ENCODE measurements at places on chromosomes 6 and 20.

GRCh38 chr6:105902401-105903031, 183.6 kb upstream of the PRDM1 start:
- no peak for DNase-seq

DNA sequence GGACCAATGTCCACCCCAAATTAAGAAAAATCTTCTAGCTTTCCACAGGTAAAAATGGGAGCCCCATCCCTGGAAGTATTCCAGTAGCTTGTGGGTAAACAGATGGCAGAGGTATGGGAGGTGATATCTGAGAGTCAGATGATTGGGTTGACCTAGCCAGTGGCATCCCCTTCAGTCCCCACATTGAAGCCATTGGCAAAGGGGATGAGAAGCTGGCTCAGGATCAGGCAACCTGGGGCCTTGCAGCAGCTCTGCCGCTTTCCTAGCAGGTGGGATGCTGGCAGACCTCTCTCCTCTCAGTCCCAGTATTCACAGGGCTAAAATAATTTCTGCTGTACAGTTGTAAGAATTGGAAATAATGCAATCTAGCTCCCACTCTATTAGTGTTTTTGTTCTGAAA, 108.9 kb upstream of the KCNG1 start:
- DNase-seq = no peak

GRCh38 chr6:147625946-147626345, 117.5 kb downstream of the SAMD5 start:
- no peak for DNase-seq

DNA sequence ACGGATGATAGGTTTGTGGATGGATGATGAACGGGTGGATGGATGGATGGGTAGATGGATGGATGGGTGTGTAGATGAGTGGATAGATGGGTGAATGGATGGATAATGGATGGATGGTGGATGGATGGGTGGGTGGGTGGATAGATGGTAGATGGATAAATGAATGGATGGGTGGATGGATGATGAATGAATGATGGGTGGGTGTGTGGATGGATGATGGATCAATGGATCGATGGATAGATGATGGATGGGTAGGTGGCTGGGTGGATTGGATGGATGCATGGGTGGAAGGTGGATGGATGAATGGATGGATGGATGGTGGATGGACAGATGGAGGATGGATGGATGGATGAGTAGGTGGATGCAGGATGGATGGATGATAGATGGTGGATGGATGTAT, 394.1 kb downstream of the TAF4 start:
- no peak for DNase-seq

DNA sequence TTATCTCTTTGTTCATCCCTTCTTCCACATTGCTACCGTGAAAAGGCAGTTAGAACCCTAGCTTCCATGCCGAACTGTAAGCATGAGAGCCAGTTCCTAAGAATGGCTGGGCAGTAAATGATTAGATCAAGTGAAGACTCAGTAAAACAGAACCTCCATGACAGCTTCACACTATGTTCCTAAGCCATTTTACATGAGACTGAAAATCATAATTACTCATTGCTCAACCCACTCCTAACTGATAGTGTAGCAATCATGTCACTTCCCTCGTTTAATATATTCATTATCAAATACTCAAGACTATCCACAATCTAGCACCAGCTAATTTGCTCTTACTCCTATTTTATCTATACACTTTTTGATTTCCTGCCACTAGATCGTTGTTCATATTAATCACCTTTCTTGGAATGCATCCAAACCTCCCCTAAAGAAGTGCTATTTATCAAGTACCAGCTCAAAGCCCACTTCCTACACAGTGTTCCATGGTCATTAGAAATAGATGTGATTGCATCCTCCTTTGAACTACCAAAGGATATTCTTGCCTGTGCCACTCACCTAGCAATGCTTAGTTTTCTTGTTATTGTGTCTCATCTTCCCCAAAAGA, 6.0 kb downstream of the TMEM30A start:
- no peak for DNase-seq

DNA sequence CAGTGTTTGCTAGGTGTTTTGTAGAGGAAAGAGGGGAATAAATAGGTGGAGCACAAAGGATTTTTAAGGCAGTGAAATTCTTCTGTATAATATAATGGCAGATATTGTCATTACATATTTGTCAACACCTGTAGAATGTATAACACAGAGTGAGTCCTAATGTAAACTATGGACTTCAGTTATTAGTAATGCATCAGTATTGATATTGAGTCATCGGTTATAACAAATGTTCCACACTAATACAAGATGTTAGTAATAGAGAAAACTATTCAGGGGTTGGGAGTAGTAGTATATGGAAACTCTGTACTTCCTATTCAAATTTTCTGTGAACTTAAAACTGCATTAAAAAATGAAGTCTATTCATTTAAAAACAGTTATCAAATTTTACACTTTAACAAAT, 299.2 kb downstream of the UBE3D start:
- DNase-seq = no peak

DNA sequence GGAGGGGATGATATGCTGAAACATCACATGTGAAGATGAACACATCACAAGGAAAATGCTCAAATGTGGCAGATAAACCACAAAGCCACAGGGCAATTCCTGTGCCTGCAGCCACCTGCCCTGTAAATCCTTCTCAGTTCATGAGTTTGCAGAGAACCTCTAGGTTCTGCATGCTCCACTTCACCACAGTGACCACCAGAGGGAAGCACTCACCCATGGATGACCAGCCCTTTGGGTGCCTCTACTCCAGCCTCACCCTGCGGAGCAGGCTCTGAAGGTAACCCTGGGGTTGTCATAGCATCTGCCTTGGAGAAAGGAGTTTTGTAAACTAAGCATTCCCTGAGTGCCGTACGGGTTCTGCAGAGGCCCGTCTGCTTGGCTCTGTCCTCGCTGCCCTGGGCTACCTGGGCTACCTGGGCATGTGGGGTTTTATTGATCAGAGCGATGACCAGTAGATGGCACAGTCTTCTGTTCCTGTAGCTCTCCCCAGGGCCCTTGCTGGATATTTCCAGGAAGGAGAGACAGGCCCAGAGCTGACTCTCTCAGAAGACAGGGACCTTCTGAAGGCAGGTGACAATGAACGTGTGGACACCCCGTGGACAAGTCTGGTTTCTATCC, 31.7 kb upstream of the CST1 start:
- DNase-seq = no peak

- no peak for DNase-seq
Measured at GRCh38 chr20:2005831-2006426, 12.1 kb upstream of the PDYN start.

DNA sequence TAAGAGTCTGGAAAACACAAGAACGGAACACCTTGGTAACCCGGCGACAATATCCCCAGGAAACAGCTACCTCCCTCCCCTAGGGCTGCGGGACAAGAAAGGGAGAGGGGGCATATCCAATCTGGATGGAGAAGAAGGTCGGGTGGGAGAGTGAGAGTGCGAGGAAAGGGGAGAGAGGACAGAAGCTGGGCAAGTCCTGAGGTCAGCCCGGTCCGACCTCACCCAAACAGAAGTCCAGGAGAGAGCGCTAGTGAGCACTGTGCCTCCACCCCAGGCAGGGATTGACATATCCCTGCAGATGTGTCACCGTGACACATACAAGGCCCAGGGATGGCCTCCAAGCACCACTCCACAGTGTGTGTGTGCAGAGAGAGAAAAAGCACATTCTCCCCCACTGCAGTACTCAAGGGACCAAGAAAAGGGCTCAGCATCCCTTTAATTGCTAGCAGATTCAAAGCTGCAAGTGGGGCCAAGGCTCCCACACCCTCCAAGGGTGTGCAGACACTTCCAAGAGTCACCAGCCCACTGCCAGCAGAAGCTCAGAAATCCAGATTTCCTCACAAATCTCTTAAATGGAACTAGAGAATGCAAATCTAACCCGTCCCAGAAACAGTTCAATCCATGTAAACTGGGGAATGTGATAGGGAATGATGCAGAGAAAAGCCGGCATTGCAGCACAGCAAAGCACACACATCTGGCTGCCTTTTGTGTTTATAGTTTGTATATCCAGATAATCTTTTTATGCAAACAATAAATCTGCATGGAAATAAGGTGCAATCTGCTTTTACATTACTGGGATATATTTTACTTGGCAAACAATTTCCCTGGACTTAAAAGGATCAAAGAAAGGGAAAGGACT, 3.1 kb downstream of the PXDC1 start:
- no peak for DNase-seq

GRCh38 chr6:131955192-131955591, 4.0 kb upstream of the CCN2 start:
- no peak for DNase-seq

DNA sequence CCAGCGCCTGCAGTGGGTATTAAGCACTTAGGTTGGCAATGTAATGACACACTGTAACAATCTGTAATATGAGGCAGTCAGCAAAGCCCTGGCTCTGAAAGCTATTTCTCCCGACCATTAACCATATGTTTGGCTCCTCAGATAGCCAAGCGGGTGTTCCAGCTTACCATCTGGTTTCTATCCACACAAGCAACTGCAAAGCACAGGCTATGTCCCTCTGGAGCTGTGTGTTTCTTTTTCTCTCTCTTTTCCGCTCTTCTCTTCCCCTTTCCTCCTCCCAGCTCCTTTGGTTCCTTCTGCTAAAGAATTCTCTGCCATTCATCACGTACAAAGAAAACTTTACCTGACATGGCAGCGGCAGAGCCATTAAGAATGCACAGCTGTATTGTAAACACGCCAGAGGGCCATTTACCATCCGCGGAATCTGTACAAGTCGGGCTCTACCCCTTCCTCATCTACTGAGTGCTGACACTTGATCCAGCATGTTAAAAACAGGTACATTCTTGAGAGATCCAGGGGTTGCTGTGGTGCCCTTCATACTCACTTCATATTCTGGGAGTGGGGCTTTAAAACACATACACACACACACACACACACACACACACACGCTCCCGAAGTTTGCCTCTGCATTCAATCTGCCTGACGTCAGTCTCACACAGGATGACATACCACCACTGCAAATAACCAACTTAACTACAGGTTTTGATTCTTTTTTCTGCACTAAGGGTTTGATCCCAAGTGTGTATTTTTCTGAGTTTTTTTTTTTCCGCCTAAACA, 77.2 kb downstream of the BACH2 start:
- DNase-seq = no peak

DNA sequence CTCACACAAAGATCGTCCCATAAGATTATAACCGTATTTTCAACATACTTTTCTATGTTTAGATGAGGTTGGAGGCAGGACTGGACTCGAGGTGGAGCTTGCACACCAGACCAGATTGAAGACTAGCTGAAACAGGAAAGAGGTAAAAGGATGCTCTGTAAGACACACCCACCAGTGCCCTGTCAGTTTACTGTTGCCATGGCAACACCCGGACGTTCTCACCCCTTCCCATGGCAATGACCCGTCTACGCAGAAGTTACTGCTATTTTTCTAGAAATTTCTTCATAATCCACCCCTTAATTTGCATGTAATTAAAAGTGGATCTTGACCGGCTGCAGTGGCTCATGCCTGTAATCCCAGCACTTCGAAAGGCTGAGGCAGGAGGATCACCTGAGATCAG, 13.6 kb upstream of the SRSF6 start:
- no peak for DNase-seq

DNA sequence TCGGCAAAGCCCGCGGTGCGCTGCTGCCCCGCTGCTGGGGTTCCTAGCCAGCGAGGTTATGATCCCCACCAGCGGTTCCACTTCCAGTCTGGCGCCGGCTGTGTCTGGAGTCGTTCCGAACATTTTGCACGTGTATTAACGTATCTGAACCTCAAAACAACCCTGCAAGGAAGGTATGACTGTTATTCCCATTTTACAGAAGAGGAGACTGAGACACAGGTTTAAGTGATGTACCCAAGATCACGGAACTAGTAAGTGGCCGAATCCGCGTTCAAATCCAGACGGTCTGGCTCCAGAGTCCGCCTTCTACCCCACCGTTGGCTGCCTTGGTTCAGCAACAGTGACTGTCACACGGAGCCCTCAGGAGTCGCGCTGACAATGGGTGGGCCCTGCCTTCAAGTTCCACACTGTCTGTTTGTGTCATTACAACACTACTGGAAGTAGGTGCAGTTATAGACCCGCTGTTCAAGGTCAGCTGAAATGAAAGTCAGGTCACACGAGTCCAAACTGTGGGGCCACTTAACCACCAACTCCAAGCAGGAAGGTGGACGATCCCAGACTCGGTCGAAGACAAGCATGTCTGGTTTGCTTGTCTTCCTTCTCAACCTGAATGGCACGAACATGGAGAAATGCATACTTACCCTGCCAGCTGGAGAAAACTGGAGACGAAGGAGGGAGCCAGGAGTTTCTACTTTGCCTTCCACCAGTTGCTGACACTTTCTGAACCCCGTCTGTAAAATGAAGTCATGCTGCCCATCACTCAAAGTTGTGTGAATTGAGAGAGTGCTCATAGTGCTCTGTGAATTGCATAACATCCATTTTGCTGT, 803 bp upstream of the SRXN1 start:
- DNase-seq = no peak

GRCh38 chr20:38645351-38645750, 43.7 kb downstream of the ARHGAP40 start:
- DNase-seq = no peak

Measured in GM12864 (cell line).